ENCODE measurements at places on chromosomes 11 and 22. TPM values are rescaled to one million over a fixed set of nuclear protein-coding genes. Genes with fewer than 3 reads are reported as not detected.

GRCh38 chr11:123698546-123699127, 42.8 kb downstream of the ZNF202 start:
- no peak for DNase-seq

DNA sequence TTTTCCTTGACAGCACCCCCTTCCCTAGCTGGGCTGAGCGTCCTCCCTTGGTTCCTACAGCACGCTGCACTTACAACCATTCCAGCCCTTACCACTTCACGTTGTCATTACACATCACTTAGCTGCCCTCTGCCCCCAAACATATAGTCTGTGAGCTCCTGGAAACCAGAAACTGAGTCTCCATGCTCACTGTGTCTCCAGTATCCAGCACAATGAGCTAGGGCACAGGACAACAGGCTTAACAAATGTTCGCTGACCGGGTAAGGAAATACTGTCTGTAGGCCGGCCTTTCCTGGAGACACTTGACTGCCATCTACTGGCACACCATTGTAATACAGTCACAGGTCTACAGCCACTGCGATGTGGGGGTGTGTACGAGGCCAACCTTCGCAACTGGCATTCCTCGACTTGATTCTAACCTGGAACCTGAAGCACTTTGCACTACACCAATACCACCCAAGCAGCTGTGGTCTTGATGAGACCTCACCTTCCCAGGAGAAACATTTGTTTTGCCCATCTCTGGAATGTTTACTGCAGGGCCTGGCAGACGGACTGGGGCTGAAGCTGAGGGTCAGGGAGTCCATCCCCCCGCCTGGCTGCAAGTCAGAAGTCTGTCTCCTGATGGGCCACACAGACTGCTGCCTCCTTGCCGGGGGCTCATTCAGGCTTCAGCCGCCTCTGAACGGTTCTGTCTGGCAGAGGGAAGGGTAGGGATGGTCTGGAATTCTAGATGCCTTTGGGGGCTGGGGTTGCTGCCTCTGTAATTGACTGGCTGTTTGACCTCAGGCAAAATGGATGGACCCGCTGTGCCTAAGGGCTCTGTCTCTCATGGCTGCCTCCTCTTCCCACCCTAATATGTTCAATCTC, 72.0 kb downstream of the SYN3 start:
- no peak for DNase-seq

DNA sequence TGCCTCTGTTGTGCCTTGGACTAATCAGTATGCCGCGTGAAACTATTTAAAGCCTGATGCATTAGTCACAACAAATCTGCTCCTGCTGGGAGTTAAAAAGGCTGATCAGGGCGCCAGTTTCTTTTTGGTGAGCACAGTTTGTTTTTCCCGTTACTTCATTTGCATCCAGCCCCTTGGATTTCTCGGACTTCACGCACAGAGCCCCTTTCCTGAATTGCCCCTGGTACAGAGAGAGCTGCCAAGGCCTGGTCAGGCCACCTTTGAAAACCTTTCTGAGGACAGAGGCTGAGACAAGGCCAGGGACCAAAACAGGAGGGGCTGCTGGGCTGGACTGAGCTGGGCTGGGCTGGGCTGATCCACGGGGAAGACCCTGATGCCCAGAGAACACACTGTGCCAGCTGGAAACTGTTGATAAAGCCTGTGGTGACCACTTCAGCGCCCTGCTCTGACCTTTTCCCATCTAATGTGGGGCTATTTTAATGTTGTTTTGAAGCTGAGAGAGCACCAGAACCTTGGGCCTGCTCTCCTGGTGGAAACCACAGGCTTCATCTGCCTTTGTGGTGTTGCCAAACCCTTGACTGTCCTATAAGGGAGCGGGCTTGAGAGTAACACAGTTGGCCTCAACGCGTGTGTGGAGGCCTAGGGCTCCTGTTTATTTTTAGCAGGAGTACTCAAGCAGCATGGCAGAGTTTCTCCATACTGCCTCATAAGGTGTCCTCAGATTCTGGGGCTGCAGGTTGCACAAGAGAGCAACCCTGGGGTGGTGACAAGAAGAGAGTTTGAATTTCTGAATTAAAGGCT, 44.2 kb downstream of the NAV2 start:
- DNase-seq: no peak

DNA sequence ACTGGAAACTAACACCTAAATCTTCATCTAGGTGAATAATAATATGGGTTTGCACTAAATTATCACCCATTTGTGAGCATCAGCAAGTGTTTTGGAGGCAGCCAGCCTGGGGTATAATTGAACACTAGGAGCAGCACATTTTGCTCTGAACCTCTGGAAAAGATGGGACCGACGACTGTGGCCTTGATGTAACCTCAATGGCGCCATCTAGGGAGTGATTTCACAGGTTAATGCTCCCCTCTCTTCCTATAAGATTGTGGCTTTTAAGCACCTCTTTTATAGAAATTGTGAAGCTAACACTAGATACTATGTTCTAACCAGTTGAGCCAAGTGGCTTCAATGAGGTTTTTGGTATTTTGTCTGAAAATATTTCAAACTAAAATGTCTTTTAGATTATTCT, 203.7 kb downstream of the NELL1 start:
- no peak for DNase-seq

Gene CREB3L1
- total RNA-seq: 8.4 TPM

DNA sequence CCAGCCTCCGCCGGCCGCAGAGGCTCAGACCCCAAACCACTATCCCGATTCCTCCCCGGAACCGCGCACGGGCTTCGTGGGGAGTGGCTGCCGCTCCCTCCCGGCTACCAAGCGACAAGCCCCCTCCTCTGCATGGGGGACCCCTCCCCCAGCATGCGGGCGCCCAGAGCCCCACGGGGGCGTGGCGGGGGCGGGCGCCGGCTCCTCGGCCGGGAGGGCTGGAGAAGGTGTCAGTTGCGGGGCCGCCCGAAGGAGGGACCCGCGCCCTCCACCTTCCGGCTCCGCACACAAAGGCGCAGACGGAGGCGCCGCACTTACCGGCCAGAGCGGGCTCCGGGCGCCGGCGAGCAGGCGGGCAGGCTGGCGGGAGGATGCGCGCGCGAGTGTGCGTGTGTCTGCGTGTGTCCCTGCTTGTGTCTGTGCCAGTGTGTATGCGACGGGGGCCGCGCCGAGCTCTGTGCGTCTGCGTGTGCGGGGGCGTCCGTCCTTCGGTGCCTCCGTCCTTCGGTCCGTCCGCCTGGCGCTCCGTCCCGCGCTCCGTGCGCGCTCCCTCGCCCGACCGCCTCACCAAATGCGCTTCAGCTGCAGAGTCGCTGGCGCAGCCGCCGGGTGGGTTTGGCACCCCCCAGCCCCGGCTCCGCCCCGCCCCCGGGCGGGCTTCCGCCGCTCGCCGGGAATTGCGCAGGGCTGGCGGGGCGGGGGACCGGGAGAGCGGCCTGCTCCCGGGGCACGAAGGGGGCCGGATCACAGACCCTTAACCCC, at the start of gene PTPN5:
PTPN5 (minus strand) TSS at position 592 of the 762 bp plus-strand sequence. CDS start 19,840 bp downstream, outside the sequence.
- no peak for DNase-seq

- DNase-seq: no peak
These were observed 36.1 kb downstream of the CDON start for GRCh38 chr11:126026579-126026978.

GRCh38 chr11:36365907-36366306, 69.8 kb downstream of the PRR5L start:
- DNase-seq: no peak

GRCh38 chr11:65611758-65612603, 2.0 kb downstream of the MAP3K11 start:
- DNase-seq: no peak

Gene MMP27
- total RNA-seq: not detected

DNA sequence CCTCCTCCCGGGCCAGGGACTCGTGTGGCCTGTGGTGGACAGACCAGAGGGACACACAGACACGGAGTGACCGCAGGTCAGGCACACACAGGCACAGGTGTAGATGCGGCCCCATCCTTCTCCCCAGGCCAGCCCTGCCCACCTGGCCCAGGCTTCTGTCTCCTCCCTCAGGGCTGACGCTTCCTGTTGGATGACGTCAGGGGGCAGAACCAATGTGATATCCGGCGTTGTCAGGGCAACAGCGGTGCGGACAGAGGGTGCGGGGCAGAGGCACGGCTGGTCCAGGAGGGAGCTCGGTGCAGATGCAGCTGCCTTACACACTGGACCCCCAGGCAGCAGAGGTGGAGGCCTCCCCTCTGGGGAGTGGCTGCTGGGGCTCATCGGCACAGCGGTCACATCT, 2.9 kb upstream of the TUBGCP6 start:
- DNase-seq: no peak

- no peak for DNase-seq
These were observed 58.2 kb downstream of the ACER3 start for GRCh38 chr11:76918941-76919386.

DNA sequence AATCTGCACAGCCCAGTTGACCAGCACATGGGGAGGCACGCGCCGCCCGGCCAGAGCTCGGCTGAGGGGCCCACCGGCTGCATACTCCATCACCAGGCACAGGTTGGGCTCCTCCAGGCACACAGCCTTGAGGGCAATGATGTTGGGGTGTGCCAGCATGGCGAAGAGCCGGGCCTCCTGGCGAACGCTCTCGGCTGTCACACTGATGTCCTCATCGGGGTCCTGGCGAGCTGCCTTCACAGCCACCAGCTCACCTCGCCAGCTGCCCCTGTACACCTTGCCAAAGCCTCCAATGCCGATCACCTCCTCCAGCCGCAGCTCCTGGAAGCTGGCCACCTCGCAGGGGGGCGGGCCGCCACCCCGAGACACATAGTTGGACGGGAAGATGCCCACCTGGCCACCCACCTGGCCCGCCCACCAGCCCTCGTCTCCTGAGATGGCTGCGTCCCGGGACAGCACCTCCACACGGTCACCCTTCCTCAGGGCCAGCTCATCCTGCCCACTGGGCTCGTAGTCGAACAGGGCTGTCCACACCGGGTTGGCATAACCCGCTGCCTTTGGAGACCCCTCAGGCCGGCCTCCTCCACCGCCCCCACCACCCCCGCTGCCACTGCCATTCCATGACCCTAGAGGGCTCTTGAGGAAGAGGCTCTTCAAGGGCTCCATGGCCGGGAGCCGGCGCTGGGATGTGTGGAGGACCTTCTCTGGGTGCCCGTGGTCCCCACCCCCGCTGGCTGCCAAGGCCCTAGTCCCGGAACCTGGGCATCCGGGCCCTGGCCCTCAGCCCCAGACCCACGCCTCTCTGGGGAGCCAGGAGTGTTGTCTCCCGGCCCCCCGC, 711 bp downstream of the MAP3K11 start:
- no peak for DNase-seq

- DNase-seq: no peak
These were observed 16.2 kb upstream of the ME3 start for GRCh38 chr11:86688398-86689179.

- DNase-seq: no peak
These were observed 1091.3 kb downstream of the TBC1D22A start for GRCh38 chr22:47853750-47854149.

- peak; percentile 80 for DNase-seq
These were observed 16.4 kb downstream of the MYEOV start for GRCh38 chr11:69310351-69310750.

DNA sequence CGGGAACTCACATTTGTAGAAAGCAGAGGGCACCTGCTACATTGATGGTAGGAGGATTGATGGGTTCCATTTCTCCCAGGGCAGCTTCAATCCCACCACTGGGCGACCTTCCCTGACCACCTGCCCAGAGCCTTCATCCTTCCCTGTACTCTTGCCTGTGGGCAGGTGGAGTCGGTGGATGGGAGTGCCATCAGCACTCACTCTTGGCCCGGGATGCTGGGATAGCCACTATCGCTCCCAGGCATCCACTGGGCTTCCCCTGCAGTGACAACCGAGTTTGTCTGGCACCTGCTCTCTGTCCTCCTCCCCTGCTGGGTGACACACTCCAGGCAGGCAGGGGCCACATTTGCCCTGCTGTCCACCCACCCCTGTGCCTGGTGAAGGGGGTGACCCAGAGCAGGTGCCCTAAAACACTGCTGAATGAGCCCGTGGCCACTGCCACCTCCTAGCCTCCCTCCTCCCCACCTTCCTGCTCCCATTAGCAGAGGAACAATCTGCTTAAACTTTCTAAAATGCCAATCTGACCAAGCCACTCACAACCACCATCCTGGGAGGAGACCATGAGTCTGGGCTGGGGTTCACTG, 604.7 kb downstream of the TBC1D22A start:
- peak; percentile 69 for DNase-seq

DNA sequence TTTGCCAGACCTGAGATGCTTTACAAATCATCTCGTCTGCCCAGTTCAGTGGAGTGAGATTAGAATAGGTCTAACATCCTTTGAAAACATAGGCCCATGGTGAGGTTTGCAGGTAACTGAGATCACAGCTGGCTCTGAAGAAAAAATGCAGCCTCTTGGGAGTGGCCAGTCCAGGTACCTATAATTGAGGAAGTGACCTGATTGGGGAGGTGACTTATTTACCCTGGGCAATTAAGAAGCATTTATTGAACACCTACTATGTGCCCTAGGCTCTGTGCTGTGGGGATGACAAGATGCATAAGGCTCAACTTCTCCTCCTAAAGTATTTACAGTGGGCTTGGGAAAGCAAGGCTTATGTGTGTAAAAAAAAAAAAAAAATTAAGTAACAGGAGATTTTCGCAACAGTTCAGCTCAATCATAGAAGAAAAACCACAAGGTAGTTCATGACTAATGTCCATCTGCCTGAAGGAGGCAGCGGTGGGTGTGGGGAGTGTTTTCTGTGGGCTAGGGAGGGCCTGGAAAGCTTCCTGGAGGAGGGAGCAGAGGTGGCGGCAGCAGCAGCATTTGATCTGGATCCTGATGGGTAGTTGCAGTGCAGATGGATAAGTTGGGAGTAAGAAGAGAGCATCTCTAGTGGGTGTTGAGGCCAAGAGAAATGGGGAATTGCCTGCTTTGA, 16.1 kb downstream of the MICAL2 start:
- no peak for DNase-seq

GRCh38 chr11:110710628-110711381, 1.4 kb downstream of the ARHGAP20 start:
- peak; percentile 90 for DNase-seq

- no peak for DNase-seq
These were observed 19.3 kb downstream of the RFPL1 start for GRCh38 chr22:29457730-29458129.

Gene P2RX6
- total RNA-seq: 1.2 TPM

Gene FJX1
- total RNA-seq: 28.8 TPM

DNA sequence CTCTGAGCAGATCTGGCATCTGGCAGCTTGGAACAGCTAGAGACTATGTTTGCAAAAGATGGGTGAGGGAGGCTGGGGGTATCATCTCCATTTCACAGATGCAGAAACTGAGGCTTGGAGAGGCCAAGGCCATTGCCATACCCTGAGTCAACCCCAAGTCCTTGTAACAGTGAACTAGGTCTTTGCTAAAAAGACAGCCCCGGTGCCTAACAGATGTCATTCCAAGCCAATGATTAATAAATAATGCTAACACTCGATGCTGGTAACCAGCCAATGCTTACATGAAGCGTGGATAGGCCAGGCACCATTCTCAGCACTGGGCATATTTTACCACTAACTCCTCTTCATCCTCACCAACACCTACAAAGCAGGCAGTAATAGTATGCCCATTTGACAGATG, 164.0 kb downstream of the MN1 start:
- no peak for DNase-seq
